ENCODE measurements at places on chromosomes 12 and 14.

- no peak for DNase-seq
These were observed 14.3 kb upstream of the PRKAG1 start for GRCh38 chr12:49032679-49033447.

- DNase-seq, result no peak
These were observed 9.4 kb upstream of the WNT5B start for GRCh38 chr12:1619587-1619986.

- no peak for DNase-seq
These were observed 98.4 kb upstream of the BTG1 start for GRCh38 chr12:92244036-92244435.

DNA sequence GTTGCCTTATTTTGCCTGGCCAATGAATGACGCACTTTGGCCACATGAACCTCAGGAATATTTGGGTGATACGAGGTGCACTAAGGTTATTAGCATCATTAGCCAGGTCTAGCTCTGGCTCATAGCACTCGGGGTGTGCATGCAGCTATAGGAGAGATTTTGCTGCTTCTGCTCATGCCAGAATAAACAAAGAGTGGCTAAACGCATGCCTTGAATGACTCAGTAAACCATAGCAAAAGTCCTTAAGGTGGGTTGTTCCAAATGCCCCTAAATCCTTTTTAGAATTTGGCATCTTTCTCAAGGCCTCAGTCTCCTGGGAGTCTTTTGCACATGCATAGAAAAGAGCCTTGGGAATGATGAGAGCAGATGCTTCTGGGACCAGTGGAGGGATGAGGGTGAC lies 343.7 kb upstream of the FKBP4 start:
- no peak for DNase-seq

- DNase-seq, result no peak
These were observed 231.8 kb upstream of the AMIGO2 start for GRCh38 chr12:47311568-47311967.

- no peak for DNase-seq
These were observed 272.5 kb downstream of the ALG10 start for GRCh38 chr12:34294671-34295365.

GRCh38 chr12:122501489-122501989 lies 807 bp upstream of the ZCCHC8 start:
- no peak for DNase-seq

DNA sequence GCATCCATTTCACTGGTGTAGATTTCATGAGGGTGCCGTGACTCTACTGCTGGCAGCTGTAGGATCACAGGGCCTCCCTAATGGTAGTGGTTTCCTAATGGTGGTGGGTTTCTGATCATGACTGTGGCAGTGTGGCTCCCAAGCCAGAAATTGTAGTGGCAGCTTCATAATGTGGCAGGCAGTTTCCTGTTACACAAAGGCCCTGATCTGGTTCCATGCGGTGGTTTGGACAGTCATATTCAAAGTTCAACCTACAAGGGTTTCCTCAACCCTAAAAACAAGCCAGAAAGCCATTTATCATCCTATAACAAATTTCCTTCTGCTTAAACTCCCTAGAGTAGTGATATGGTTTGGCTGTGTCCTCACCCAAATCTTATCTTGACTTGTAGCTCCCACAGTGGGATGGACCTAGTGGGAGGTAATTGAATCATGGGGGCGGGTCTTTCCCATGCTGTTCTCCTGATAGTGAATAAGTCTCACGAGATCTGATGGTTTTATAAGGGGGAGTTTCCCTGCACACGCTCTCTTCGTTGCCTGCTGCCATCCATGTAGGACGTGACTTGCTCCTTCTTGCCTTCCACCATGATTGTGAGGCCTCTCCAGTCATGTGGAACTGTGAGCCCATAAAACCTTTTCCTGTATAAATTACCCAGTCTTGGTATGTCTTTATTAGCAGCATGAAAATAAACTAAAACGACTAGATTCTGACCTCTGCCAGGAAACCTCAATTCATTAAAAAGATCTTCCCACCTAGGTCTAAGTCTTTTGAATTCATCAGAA lies 257.1 kb downstream of the EFCAB11 start:
- no peak for DNase-seq

GRCh38 chr12:128793701-128794100 lies 30.1 kb downstream of the SLC15A4 start:
- DNase-seq, result no peak

- DNase-seq, result no peak
These were observed 38.4 kb upstream of the CEP83 start for GRCh38 chr12:94498073-94498472.

DNA sequence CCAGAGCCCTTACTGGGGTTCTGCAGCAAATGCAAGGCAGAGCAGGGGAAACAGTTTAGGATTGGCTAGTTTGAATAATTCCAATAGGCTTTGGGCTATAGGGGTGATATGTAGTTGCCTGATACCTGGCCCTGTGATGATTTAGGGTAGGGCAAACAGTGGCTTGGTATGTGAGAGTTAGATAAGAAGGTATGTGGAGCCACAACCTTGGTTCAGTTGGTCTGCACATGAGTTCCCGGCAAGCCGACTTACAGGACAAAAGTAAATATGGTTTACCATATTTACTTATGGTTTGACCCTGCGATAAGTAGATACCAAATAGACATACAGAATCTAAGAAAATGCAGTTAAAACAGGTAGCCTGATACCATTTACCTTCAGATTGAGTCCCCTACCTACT lies 8.3 kb upstream of the CAPRIN2 start:
- DNase-seq, result no peak

Data from cortex of kidney (tissue), 1 donor.